ENCODE measurements at places on chromosomes 4 and X. TPM values are rescaled to one million over a fixed set of nuclear protein-coding genes. Genes with fewer than 3 reads are reported as not detected.

GASK1B gene
- 155 TPM for total RNA-seq

SPRY1 gene
- 72.0 TPM for total RNA-seq

VCX gene
- not detected for total RNA-seq

SPIN2A gene
- 2.6 TPM for total RNA-seq

ABCG2 gene
- total RNA-seq: 22.9 TPM

- no peak for DNase-seq
Measured at GRCh38 chr4:151641167-151641566, 119.6 kb downstream of the GATB start.

GRCh38 chr4:63348735-63349673 lies 1060.2 kb downstream of the TECRL start:
- no peak for DNase-seq

GRCh38 chr4:139300431-139301112 lies 733 bp upstream of the NAA15 start:
- DNase-seq: peak; percentile 32

- no peak for DNase-seq
Measured at GRCh38 chr4:31390849-31391248, 670.7 kb downstream of the PCDH7 start.
